ENCODE measurements at places on chromosomes 12 and 14. TPM values are rescaled to one million over a fixed set of nuclear protein-coding genes. Genes with fewer than 3 reads are reported as not detected.
A peak's percentile ranks its signal among the peaks of the same experiment; 100 is the strongest.

- no peaks in the 10 kb centered on the region for H3K27me3 ChIP-seq
- DNase-seq: no peak
- H3K27ac ChIP-seq: no peak overlapping the region
These were observed 397.7 kb downstream of the MDGA2 start for GRCh38 chr14:47277703-47278102.

DNA sequence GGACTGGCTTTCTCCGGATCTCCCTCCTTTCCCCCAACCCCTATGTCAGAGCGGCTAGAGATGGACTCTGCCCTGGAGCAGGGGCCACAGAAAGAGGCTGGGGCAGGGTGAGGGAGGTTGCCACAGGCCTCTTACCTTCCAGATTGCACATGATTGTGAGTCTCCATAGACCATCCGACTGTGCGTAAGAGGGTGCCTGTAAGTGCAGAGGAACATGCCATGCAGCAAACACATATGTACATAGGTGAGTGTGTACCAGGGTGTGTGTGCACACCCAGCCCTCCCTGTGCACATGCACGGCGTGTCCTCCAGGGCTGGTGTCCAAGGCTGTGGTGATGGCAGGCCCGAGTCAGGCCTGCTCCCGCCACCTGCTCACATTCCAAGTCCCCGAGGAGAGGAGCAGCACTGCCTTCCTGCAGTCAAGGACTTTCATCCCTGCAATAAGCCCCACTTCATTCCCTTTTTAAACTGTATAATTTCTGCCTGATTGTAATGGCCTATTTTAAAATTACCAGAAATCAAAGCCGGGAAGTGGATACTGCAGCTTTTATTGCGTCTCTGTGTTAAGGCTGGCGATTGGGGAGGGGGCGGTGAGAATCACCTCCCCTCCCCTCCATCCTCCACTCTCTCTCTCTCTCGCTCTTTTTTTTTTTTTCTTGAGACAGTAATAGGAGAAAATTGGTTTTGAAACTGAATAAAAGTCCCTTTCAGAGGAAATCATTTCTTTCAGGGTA lies 28.5 kb downstream of the FAM222A start:
- H3K4me3 ChIP-seq: no peak overlapping the region
- H3K27me3 ChIP-seq: peaks cover 3% of the 10 kb centered on the region

Gene UBR7
- 32.9 TPM for total RNA-seq

DNA sequence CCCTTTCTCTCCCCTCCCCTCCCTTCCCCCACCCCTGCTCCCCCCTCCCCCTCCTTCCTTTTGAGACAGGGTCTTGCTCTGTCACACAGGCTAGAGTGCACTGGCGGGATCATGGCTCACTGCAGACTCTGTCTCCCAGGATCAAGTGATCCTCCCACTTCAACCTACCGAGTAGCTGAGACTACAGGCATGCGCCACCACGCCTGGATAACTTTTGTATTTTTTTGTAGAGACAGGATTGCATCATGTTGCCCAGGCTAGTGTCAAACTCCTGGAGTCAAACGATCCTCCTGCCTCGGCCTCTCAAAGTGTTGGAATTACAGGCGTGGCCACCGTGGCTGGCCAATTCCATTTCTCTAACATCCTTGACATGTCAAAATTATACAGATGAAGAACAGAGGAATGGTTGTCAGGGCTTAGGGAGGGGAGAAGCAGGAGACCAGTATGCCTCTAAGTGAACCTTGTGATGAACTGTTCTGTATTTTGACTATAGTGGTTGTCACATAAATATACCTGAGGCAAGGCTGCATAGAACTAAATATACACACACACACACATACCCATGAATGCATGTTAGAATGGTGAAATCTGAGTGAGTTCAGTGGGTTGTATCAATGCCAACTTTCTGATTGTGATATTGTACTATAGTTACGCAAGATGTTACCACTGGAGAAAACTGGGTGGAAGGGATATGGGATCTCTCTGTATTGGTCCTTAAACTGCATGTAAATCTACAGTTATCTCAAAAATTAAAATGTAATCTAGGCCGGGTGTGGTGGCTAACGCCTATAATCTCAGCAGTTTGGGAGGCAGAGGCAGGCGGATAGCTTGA lies 3.6 kb upstream of the CFAP73 start:
- H3K27me3 ChIP-seq: peaks cover 12% of the 10 kb centered on the region
- H3K36me3 ChIP-seq: no peaks in the 10 kb centered on the region
- no peak overlapping the region for H3K27ac ChIP-seq
- no peak overlapping the region for H3K4me3 ChIP-seq
- no peak for DNase-seq

Gene PRH2
- total RNA-seq: not detected

Gene ADGRD1
- 7.7 TPM for total RNA-seq

GRCh38 chr12:9351136-9351535 lies 142.9 kb upstream of the PZP start:
- H3K4me3 ChIP-seq: no peak overlapping the region
- H3K4me1 ChIP-seq: peaks cover 15% of the 10 kb centered on the region
- H3K36me3 ChIP-seq: peaks cover 4% of the 10 kb centered on the region
- H3K27ac ChIP-seq: no peak overlapping the region
- DNase-seq: no peak

DNA sequence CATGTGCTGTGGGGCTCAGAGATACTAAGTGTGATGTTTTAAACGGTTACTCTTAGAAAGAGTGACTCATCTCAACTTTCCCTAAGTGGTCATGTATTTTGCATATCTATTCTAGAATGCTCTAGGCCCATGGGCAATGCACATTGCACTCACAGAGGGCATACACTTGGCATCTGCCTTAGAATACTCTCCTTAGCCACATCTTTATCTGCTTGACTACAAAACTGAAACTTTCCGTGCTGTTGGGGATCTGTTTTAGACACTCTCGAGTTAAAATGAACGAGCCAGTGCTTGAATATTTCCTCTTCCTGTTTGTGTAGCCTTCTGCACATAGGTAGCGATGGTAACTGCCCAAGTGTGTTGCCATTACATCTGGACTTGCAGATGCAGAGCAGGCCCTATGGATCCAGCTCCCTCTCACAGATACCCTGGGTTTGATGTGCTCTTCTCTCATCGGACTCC lies 180.5 kb downstream of the CAND1 start:
- peaks cover 32% of the 10 kb centered on the region for H3K27me3 ChIP-seq
- H3K36me3 ChIP-seq: peaks cover 7% of the 10 kb centered on the region
- DNase-seq: no peak
- H3K4me3 ChIP-seq: no peak overlapping the region
- H3K27ac ChIP-seq: peak overlapping the region; percentile 47

GRCh38 chr12:79444089-79444488 lies 246.7 kb downstream of the PAWR start:
- H3K27ac ChIP-seq: no peak overlapping the region
- H3K27me3 ChIP-seq: no peaks in the 10 kb centered on the region
- H3K4me3 ChIP-seq: no peak overlapping the region
- H3K4me1 ChIP-seq: no peaks in the 10 kb centered on the region

DNA sequence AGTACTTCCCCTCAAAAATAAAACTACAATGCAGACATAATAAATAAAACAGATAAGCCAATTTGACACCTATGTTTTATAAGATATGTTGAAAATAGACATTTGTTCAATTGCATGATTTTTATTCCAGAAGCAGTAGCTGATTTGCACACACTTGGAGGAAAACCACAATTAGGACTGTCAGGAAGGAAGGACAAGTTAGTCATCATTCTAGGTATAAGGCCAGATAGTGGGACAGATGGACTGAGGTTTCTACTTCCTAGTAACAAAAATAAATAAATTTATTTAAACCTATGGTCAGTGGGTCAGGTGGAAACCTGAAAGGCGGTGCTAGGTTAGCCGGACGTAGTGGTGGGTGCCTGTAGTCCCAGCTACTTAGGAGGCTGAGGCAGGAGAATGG lies 141.8 kb upstream of the RASSF8 start:
- no peak overlapping the region for H3K4me3 ChIP-seq
- H3K4me1 ChIP-seq: peaks cover 4% of the 10 kb centered on the region
- H3K27ac ChIP-seq: no peak overlapping the region
- H3K36me3 ChIP-seq: no peaks in the 10 kb centered on the region
- peaks cover 6% of the 10 kb centered on the region for H3K27me3 ChIP-seq

DNA sequence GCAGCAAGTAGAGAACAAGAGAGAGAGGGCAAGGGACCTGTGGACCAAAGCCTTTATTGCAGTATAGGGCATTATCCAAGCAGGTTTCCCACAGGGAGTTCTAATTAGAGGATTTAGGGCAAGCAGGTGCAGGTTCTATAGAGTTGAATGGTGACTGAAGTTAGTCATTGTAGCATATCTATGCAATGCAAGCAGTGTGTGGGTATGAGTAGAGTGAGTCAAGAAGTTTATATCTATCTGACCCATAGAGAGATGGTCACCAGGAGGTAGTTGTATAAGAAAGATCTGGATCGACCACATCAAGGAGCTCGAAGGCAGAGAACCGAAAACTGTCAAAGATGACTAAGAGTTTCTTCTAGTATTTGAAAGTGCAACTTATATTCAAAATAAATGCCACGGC lies 167.3 kb downstream of the PLCZ1 start:
- H3K27me3 ChIP-seq: no peaks in the 10 kb centered on the region
- no peak overlapping the region for H3K4me3 ChIP-seq
- no peaks in the 10 kb centered on the region for H3K4me1 ChIP-seq
- DNase-seq: no peak
- no peaks in the 10 kb centered on the region for H3K36me3 ChIP-seq

Gene TCTN2
- 3.0 TPM for total RNA-seq

GRCh38 chr12:128268379-128268995 lies 1.5 kb downstream of the TMEM132C start:
- no peak overlapping the region for H3K4me3 ChIP-seq
- peaks cover 19% of the 10 kb centered on the region for H3K27me3 ChIP-seq

DNA sequence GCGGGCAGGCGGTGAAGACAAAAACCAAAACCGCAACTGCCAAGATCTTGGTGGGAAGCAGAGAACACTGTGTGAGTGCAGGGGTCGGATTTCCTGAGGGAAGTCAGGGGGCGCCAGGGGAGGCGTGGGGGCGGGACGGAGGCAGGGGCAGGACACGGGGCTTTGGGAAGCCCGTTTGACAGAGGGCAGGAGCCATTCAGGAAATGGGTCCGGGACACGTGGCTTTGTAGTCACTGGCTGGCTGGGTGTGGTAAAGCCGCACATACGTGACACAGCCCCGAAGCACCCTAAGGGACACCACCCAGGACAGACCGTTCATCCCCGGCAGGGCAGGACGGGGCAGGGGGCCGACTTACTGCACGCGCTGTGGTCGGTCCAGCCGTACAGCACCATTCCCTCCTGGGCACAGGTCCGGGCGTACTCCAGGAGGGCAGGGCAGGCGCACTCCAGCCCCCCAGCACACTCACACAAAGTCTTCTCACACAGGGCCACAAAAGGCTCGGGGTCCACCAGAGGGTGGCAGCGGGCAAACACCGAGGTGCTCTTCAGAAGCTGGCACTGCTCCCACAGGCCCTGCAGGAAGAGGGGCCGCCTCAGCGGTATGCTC lies 49.4 kb downstream of the VWF start:
- DNase-seq: peak; percentile 16
- no peaks in the 10 kb centered on the region for H3K36me3 ChIP-seq
- peak overlapping the region; percentile 54 for H3K27ac ChIP-seq
- H3K4me3 ChIP-seq: peak overlapping the region; percentile 68

DNA sequence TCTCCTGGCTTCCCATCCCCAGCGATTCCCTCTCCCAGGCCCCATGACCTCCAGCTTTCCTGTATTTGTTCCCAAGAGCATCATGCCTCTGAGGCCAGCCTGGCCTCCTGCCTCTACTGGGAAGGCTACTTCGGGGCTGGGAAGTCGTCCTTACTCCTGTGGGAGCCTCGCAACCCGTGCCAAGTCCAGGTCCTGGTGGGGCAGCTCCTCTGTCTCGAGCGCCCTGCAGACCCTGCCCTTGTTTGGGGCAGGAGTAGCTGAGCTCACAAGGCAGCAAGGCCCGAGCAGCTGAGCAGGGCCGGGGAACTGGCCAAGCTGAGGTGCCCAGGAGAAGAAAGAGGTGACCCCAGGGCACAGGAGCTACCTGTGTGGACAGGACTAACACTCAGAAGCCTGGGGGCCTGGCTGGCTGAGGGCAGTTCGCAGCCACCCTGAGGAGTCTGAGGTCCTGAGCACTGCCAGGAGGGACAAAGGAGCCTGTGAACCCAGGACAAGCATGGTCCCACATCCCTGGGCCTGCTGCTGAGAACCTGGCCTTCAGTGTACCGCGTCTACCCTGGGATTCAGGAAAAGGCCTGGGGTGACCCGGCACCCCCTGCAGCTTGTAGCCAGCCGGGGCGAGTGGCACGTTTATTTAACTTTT lies 14.3 kb downstream of the C12orf43 start:
- no peak for DNase-seq
- no peaks in the 10 kb centered on the region for H3K27me3 ChIP-seq
- no peak overlapping the region for H3K4me3 ChIP-seq
- H3K4me1 ChIP-seq: peaks cover 3% of the 10 kb centered on the region

GRCh38 chr14:51507906-51508511 lies 143.7 kb upstream of the FRMD6 start:
- no peaks in the 10 kb centered on the region for H3K36me3 ChIP-seq
- H3K27ac ChIP-seq: no peak overlapping the region
- peaks cover 11% of the 10 kb centered on the region for H3K27me3 ChIP-seq

GRCh38 chr14:85482552-85482951 lies 47.4 kb upstream of the FLRT2 start:
- H3K36me3 ChIP-seq: no peaks in the 10 kb centered on the region
- H3K4me1 ChIP-seq: no peaks in the 10 kb centered on the region
- no peaks in the 10 kb centered on the region for H3K27me3 ChIP-seq
- H3K27ac ChIP-seq: no peak overlapping the region
- DNase-seq: no peak

DNA sequence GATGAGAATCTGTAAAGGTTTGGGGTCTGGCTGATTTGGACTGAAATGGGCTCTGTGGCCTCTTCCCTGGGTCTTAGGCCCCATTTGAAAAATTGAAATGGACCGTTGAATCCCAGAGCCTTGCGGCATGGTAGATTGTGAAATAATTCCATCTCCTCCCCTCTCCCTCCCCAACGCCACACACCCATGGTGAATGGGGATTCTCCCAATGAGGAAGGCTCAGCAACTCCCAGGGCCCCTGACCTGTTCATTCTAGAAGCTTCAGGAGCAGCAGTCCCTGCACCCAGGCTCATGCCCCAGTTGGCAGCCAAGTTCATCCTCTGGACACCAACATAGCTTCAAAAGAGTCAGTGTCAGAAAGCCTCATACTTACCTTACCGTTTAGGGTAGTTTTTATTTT lies 217.4 kb downstream of the ZFP36L1 start:
- no peaks in the 10 kb centered on the region for H3K27me3 ChIP-seq
- no peak overlapping the region for H3K27ac ChIP-seq
- H3K36me3 ChIP-seq: no peaks in the 10 kb centered on the region
- H3K4me3 ChIP-seq: no peak overlapping the region

DNA sequence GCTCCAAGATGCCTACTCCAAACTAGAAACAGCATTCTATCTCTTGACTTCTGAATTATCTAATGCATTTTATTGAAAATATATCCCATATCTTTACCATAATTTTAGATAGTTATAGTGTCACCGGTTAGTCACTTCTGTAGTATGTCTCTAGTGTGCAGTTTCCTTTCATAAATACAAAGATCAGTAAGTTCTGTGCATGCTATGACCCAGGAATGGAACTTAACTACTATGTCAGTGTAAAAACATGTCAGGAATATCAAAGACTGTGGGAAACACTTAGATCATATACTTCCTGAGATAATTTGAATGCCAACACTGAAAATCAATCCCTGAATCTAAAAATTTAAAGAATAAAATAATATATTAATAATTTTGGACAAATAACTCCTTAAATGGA lies 237.6 kb downstream of the ATXN7L3B start:
- no peak overlapping the region for H3K4me3 ChIP-seq
- no peak overlapping the region for H3K27ac ChIP-seq
- no peak for DNase-seq
- H3K27me3 ChIP-seq: no peaks in the 10 kb centered on the region

GRCh38 chr14:60642270-60643140 lies 6.8 kb downstream of the SIX1 start:
- H3K4me3 ChIP-seq: no peak overlapping the region
- no peaks in the 10 kb centered on the region for H3K36me3 ChIP-seq
- H3K27me3 ChIP-seq: peaks cover 92% of the 10 kb centered on the region
- peaks cover 10% of the 10 kb centered on the region for H3K4me1 ChIP-seq
- no peak for DNase-seq

Gene KRT78
- total RNA-seq: not detected
